ENCODE measurements at places on chromosomes 16 and 17. TPM values are rescaled to one million over a fixed set of nuclear protein-coding genes. Genes with fewer than 3 reads are reported as not detected.
A peak's percentile ranks its signal among the peaks of the same experiment; 100 is the strongest.

DNA sequence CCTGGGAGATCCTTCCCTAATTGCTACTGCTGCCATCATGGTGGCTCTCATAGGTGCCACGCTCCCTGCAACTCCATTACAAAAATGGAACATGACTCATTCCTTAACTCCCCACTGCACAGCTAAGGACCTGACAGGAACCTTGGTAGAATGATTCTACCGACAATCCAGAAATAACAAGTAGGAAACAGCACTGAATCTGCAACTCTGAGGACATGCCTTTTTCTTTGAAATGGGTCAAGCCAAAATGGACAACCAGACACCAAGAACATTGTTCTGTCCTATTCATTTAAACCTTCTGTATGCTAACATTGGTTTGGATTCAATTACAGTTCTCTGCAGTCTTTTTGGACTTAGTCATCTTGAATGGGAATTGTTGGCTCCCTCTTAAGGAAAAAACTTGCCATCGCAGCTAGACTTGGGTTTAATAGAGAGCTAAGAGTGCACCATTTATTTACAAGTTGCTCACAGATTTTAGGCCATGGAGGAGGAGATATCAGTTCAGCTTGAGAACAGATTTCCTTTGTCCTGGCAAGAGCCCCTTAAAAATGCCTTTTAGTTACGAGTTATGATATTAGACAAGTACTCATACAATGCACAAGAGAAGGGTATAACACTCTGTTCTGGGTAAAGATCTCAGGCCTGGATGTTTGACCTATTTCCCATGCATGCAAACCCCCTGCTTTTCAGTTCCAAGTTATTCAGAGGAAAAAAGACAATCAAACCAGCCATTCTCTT is 20.9 kb upstream of the NSRP1 start:
- DNase-seq = no peak

DNA sequence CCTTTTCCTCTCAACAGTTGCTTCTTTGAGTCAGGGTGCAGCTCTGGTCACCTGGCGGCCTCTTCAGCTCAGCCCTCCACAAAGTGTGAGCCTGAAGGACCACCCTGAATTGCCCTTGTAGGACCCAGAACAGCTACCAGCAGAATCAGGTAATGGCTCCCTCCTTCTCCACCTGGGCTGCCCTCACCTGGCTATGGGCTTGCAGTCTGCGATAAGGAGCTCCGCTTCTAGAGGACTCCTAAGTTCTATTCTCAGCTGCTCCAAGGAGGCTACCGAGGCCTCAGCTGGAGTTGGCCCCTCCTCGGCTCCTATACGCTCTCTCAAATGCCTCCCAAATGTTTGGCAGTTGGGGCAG is 13.4 kb downstream of the SMIM5 start:
- no peak for DNase-seq

The TANGO6 gene
- total RNA-seq = 24.2 TPM

GRCh38 chr17:58176200-58176599 is 9.4 kb downstream of the OR4D2 start:
- DNase-seq = no peak

- no peak for DNase-seq
These were observed 51.6 kb upstream of the SREBF1 start for GRCh38 chr17:17888371-17888770.

- DNase-seq = no peak
These were observed 47.7 kb upstream of the CLEC18B start for GRCh38 chr16:74468807-74469525.

The ATP2C2 gene
- not detected for total RNA-seq

DNA sequence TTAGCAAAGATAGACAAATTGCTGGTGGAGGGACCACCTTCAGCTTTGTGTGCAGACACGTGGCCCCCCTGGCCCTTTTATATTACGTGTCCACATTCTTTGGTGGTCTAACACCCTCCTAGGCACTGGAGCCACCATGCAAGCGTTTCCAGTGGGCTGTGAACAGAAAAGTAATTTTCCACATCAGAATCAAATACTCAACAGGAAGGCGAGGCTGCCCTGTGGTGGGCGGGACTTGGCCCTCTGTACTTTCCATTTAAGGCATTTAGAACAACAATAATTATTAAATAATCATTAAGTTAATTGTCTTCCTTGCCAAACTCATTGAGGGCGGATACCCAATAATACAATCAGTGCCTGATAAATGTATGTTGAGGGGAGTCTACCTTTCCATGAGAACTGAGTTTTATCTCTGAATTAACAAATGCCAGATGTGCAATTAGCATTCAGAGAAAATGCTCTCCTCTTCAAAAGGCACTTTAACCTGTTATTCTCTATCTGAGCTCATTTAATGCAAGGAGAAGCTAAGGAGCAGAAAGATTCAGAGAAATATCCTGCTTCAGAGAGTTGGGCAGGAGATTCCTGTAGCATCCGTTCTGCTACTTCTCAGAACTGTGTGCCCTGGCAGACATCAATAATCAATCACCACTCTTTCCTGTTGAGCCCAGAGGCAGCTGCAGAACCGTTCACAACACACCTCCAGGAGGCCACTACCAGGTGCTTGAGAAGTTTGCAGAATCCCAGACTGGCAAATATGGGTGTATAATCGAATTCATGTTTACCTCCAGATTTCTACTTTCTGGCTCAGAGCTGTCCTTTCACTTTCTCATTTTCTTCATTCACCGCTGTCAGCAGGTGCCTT is 109.4 kb downstream of the CMIP start:
- no peak for DNase-seq

DNA sequence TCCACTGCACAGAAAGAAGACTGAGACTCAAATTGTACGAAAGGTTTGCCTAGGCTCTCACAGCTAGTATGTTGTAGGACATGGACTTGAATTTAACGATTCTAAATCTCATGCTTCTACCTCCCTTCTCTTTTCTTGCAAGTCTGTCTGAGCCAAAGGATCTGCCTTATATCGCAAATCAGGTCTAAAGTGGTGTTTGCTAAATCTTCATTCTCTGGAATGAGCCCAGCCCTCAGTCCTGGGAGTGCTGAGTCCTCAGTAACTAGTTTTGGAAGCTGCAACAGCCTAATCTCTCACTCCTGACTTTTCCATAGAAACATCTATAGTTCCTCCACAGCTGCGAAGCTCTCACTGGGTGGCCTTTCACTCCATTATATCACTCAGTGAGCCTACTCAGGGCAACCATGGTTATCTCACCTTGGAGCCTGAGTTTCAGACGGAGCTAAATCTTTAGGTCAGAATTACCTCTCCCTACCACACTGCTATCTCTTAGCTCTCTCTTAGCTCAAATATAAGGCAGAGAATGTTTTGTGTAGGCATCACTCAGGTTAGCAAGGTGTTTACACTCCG is 575.5 kb upstream of the C16orf82 start:
- no peak for DNase-seq

DNA sequence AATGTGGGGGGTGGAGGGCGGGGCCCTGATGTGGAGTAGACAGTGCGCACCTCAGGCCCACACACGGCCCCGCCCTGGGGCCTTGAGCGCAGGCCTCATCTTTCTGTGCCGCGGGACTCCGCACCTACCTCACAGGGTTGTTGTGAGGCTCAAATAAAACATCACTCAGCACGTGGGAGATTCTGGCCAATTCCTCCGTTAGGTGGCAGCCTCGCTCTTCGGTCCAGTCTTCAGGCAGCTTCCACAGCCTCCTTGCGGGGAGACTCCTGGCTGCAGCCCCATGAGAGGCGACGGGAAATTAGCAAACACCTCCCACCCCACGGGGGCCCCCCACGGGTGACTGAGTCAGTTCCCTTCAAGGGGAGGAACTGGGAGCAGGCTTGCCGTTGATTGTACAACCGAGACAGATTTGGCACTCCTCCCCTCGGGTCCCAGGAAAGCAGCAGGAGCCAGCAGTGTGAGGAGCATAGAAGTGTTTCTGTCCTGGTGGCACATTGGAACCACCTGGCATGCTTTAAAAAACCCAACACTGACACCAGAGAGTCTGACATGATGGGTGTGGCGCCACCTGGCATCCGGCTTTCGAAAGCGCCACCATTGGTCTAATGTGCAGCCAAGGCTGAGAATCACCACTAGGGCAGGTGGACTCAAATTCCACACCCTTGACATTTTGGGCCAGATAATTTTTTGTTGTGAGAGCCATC is 7.6 kb downstream of the MRM1 start:
- DNase-seq = no peak

- no peak for DNase-seq
These were observed 176.5 kb upstream of the CDH5 start for GRCh38 chr16:66189951-66190350.

The FOXF1 gene
- not detected for total RNA-seq

GRCh38 chr17:33914125-33914524 is 341.0 kb upstream of the CCL2 start:
- DNase-seq = no peak

DNA sequence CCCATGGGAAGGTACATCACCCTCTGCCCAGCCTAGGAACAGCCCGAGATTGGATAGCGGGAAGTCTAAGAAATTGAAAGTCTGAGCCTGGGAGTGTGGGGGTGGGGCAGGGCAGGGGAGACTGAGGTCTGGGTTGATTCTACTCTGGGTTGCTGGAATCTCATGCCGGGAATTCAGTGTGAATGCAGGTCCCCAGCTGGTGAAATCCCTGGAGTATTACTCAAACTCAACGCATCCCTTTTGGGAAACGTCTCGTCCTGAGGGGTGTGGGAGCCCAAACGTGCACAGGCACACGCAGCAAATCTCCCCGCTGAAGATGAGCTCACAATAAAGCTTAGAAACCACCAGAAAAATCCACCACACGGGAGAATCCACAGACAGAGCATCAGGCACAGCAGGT is 55.4 kb downstream of the SOCS1 start:
- no peak for DNase-seq

DNA sequence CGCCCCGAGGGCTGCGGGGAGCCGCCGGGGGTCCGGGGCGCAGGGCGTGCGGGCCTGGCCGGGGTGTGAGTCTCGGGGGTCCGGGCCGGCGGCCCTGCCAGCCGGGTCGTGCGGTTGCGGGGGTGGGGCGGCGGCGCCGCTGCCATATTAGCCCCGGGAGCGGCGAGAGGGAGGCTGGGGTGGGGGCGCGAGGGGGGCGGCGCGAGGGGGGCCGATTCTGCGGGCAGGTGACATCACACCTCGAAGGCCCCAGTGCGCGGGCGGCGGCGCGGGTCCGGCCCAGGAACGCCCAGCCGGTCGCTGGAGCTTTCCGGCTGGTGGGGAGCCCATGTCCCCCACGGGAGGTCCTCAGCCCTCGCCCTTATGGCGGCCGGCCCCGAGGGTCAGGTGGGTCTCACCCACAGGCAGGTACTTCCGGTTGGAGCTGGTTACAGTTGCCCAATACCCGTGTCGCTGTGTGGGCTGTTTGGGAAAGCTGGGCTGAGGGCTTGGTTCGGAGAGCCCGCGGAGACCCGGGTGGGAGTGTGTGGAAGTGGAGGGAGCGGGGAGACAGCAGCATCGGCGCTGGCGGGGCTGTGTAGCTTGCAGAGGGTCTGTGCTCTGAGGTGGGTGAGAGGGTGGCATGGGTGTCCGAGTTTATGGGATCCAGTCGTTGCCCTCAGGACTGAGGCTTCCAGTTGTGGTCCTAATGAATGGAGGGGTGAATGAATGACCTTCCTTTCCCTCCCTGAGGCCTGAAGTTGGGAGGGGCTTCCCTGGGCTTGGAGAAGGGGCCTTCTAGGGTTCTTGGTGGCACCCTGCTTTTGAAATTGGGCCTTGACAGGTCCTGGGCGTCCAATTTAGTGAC is 804 bp downstream of the ATP6V0C start:
- DNase-seq = peak; percentile 45

DNA sequence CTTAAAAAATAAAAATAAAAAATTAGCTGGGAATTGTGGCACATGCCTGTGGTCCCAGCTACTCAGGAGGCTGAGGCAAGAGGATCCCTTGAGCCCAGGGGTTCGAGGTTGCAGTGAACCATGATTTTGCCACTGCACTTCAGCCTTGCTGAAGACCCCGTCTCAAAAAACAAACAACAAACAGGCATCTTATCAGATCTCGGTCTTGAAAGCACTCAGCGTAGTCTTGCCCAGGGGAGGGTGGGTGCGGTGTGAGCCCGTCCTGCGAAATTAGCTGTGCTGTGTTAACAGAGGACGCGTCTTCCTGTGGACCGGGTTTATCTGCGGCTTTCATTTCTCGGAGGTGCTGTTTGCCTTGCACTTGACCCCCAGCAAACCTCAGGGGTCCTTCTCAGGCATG is 5.4 kb downstream of the GAA start:
- DNase-seq = no peak

The HS3ST6 gene
- total RNA-seq = not detected

DNA sequence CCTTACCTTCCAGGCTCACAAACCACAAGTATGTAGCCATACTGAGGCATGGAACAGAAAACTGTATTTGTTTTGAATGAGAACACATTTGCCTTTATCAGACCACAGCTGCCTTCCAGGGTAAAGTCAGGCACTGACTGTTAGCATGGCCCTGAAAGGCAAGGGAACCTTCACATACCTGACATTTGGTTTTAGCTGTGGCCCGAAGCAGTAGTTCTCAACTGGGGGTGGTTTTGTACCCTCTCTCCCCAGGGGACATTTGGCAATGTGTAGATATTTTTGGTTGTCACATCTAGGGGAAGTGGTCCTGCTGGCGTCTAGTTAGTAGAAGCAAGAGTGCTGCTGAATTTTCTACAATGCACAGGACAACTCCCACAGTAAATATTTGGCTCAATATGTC is 9.2 kb downstream of the HERPUD1 start:
- no peak for DNase-seq

- DNase-seq = no peak
These were observed 23.4 kb upstream of the SSTR2 start for GRCh38 chr17:73141411-73141810.

GRCh38 chr17:50148226-50149090 is 2.0 kb downstream of the PPP1R9B start:
- DNase-seq = peak; percentile 62

DNA sequence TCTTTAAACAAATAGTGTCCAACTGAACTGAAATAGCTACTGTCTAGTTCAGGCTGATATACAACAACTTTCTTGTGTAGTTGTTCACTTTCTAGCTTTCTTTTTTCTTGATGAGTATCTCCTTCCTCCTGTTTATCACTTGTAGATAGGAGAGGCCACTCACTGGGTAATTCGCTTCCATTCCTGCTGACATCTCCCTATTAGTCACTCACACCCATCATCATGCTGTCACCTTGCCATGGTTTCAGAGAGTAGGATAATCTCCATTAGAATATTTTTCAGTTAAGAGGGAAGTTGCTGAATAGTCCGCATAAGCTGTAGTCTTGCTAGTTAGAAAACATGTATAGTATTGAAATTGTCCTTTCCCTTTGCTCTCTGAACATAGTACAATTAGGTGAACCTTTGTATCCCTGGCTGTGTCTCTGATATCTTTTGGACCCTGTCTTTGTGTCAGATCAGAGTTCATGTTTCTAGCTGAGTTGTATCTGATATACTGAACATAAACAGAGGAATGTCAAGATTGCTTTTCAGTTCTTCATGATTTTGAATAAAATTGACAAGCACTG is 64.4 kb upstream of the RASL10B start:
- no peak for DNase-seq

GRCh38 chr16:68860978-68861892 is 17.9 kb downstream of the TANGO6 start:
- DNase-seq = no peak

The WIPI1 gene
- 10.2 TPM for total RNA-seq

Measured in T-helper 17 cell (primary cell).